ENCODE measurements at places on chromosomes 11 and 22. TPM values are rescaled to one million over a fixed set of nuclear protein-coding genes. Genes with fewer than 3 reads are reported as not detected.

- no peak for DNase-seq
These were observed 115.6 kb downstream of the SLC1A2 start for GRCh38 chr11:35303596-35304385.

- no peak for DNase-seq
These were observed 50.3 kb downstream of the TBC1D22A start for GRCh38 chr22:46812788-46813187.

GRCh38 chr11:68753300-68753699, 2.0 kb upstream of the TESMIN start:
- no peak for DNase-seq

- no peak for DNase-seq
These were observed 3.8 kb downstream of the CEP57 start for GRCh38 chr11:95794086-95794485.

DNA sequence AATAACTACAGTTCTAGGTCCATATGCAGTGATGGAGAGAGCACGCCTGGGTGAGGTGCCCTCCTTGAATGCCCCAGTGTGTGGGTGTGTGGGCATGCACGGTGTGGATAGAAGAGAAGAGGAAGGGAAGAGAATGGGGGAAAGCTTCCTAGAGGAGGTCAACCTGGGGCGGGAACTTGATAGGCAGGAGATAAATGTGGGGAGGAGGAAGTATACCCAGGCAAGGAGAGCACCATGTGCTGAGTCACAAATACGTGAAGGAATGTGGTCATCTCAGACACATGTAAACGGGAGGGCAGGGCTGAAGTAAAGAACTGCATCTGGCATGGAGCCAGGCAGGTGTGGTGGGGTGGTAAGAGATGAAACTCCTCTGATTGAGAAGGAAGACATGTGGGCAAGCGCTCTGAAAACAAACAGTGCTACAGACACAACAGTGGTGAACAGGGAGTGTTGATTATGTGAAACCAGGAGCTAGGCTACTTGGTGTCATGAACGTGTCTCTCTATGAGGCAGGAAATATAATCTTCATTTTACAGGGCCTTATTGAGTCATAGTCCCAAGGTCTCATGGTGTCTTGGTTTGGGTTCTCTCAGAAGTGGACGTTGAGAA, 61.5 kb upstream of the EED start:
- DNase-seq, result no peak

DNA sequence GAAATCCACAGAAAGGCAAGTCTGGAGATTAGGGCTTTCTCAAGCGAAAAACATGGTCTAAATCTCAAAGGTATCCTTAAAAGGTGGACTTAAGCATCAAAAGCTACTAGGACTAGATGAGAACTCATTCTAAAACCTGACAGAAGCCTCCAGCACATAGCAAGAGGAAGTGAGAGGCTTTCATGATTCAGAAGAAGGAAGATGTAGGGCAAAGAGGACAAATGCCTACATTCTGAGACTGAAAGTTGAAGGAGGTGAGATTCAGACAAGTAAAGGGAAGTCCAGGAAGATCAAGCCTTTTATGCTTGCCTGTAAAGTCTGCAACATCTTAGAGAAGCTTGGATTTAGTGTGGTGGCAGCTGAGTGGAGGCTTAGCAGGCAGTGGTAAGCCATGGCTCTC, 98.9 kb downstream of the PGR start:
- no peak for DNase-seq

- no peak for DNase-seq
These were observed 20.7 kb downstream of the ATG16L2 start for GRCh38 chr11:72834905-72835304.

GRCh38 chr22:36017651-36018091, 11.0 kb downstream of the RBFOX2 start:
- no peak for DNase-seq

Gene OR8B8
- not detected for total RNA-seq

Gene PIK3IP1
- total RNA-seq, result 0.46 TPM

Gene PRR33
- total RNA-seq, result not detected

Gene OR8G5
- total RNA-seq, result not detected

Gene FGF19
- not detected for total RNA-seq

Gene ADM
- 3.8 TPM for total RNA-seq

Gene DDI1
- not detected for total RNA-seq

Gene GLYATL2
- total RNA-seq, result 1.7 TPM

Measured in A673 (cell line).